ENCODE measurements at places on chromosomes 3 and 15.
A peak's percentile ranks its signal among the peaks of the same experiment; 100 is the strongest.

DNA sequence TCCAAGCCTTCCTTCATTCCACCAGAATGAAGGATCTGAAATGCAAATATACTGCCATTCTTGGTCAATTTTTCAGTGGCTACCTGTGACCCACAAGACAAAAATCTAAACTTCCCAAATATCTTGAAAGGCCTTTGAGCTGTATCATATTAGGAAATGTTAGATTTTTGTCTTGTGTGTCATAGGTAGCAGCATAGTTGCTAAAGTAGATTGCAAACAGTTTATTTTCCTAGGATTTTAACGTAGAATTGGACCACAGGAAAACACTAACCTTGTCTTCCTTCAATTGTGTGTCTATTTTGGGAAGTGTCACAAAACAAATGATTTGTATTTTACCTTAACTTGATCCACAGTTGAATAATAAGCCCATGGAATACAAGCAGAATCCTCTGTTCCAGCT is 42.4 kb downstream of the CP start:
- DNase-seq: peak; percentile 82

GRCh38 chr15:36501063-36501678 is 78.3 kb upstream of the CDIN1 start:
- DNase-seq: peak; percentile 40

- no peak for DNase-seq
Observed at GRCh38 chr3:173258697-173259096, 117.7 kb upstream of the SPATA16 start.

DNA sequence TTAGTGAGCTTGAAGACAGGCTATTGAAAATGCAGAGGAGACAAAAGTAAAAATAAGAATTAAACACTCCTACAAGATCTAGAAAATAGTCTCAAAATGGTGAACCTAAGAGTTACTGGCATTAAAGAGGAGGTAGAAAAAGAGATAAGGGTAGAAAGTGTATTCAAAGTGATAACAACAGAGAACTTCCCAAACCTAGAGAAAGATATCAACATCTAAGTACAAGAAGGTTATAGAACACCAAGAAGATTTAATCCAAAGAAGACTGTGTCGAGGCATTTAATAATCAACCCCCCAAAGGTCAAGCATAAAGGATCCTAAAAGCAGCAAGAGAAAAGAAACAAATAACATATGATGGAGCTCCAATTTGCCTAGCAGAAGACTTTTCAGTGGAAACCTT is 23.3 kb downstream of the PDCD10 start:
- DNase-seq: no peak

GRCh38 chr3:23735062-23735461 is 70.7 kb upstream of the UBE2E1 start:
- DNase-seq: no peak
